ENCODE measurements at places on chromosomes 6 and 20.

DNA sequence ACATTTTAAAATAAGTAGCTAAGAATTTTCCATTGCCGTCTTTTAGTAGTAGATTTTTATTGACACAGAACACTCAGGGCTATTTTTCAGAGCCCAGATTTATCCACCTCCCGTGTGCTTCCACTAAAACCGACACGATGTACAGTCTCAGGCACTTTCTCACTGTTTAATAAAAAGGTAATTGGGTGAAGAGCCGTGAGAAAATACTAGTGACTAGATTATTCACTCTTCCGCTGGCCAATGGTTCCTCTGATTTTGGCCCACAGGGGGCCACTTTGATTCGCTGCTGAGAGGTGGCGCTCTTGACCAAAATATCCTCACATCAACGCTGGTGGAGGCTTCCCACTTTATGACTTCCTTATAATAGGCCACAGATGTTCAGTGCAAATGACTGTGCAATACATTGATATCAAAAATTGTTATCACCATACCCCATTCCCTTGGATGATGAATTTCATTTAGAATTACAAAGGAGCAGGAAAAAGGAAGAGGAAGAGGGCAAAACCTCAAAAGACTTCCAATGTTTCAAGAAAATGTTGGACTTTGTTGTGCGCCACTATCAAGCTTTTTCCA lies 12.3 kb upstream of the HDDC2 start:
- peak; percentile 65 for DNase-seq

- no peak for DNase-seq
Measured at GRCh38 chr6:105900125-105900937, 185.8 kb upstream of the PRDM1 start.

DNA sequence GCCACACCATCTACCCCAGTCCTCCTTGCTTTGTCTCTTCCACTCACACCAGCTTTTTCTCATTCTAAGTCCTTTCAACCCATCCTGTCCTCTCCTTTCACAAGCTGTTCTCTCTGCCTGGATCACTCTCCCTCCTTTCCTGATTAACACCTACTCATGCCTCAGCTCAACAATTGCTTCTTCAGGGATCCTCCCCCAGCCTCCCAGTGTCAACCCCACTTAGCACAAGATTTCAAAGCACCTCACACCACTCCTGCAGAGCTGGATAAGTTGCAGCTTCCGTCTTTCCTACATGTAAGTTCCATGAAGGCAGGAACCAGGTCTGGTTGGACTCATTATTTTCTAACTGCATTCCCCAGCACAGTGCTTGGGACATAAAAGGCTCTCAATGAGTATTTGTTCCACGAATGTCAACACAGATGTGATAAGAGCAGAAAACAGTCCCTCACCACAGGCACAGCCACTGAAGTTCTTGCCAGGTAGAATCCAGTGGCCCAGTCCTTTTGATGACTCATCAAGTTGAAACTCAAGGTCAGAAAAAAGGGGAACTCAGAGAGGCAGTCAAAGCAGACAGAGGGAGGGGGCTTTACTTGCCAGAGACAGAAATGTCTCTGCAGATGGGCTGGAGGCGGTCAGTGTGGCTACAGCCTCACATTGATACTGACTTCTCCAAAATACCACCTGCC lies 193.4 kb upstream of the PRDM1 start:
- peak; percentile 92 for DNase-seq

- DNase-seq, result no peak
Measured at GRCh38 chr6:30883685-30884520, at the start of gene DDR1. TSS of gene DDR1 (plus strand) at chr6:30884519. CDS start at chr6:30888730, 4,211 bp downstream.

DNA sequence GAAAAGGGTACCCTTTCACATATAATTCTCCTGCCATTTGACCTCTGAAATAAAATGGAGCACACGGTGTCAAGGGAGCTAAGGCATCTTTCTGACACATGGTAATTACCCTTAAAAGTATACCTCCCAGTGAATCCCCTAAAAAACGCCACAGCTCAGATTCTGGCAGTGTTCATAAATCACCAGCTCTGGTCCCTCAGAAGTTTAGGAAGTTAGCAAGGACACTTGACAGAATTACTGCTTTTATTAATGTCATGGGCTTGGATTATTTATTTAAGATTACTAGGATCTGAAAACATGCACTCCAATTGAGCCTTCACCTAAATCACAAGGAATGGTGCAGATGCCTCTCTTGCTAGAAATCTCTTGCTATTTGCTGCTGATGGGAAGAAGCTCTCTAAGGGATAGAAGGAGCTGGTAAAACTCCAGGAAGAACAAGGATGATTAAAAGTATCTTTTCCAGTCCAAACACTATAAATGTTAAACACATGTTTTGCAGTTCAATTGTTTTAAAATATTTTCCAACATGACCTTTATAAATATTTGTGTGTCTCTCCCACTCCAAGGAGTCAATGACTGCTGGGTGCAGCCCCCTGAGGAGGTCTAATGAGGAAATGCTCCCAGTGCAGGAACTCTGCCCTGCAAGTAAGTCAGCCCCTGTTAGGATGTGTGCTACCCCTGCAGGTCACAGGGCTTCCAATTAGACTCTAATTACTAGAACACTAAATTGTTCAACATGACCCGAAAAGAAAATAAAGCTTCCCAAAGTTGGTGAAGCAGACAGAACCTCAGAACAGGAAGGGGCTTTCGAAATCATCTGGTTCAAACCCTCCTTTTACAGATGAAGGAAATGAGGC lies 230.3 kb downstream of the TFAP2A start:
- DNase-seq, result no peak

DNA sequence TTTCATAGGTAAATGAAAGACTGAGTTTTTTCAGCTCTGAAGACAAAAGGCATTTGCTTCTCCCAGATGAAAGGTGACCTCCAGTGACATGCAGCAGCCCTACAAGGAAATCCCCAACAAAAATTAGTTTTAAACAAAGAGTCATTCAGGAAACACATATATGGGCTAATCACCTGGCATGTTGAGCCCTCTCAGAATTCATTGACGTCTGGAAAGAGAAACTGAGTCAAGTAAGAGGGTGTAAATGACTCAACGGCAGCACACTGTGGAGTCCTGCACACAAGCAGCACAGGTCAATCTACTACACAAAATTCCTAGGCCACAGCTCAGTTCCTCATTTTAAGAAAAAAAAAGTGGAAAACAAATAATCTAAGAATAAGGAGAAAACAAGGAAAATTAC lies 592.3 kb downstream of the EPHA7 start:
- DNase-seq, result no peak

GRCh38 chr6:104187616-104188015 lies 672.1 kb downstream of the HACE1 start:
- no peak for DNase-seq

- no peak for DNase-seq
Measured at GRCh38 chr6:35454391-35455110, 2.4 kb downstream of the FANCE start.

DNA sequence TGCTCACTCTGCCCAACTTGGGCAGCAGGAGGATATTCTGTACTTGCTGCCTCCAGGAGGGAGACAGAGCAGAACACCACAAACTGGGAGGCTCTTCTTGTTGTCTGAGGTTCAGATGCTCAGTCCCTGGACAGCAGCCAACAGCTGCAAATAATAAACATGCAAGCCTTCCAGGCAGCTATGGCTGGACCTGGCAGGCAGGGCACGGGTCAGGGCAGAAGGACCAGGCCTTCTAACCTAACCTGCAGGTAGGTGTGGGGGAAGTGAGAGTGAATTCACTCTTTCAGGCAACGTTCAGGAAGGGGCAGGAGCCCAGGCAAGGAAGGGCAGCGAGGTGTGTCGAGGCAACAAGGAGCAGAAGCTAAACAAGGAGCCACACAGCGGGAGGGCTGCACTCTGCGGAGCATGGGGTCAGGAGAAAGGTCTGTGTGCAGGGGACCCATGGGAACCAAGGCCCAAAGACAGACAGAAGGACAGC lies 31.5 kb downstream of the NINL start:
- DNase-seq, result no peak
